ENCODE measurements at places on chromosomes 4 and X.

- DNase-seq, result no peak
Observed at GRCh38 chr4:126888968-126889367, 743.8 kb upstream of the INTU start.

GRCh38 chr4:148053298-148054003 lies 321.6 kb downstream of the ARHGAP10 start:
- DNase-seq, result peak; percentile 64

DNA sequence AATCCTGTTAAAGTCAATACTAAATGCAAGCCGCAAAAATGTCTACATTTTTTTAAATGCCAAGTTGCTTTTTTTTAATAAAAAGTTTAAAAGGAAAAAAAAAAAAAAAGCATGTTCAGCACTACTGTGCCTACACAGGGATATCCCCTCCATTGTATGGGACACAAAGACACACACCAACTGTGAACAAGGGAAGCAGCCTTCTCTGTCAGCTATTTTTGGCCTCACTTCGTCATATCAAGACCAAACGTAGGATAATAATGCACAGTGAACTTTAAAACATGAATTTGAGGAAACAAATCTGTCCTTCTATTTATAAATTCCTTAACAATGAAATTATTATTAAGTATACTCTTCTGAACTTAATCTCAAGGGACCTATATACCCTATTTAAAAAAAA lies 4.4 kb downstream of the FBXW7 start:
- no peak for DNase-seq

- DNase-seq, result no peak
Observed at GRCh38 chr4:101801958-101802357, 11.4 kb downstream of the BANK1 start.

DNA sequence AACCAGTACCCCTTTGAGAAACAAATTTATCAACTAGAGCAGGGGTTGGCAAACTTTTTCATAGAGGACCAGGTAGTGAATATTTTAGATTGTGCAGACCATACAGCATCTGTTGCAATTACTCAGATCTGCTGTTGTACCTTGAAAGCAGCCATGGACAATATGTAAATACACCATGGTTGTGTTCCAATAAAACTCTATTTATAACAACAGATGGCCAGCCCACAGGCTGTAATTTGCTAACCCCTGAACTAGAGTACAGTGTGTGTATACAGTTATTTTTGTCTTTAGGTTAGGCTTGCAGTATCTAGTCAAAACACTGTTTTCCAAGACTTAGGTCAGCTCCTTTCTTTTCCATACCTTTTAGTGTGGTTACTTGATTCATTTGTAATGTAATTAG lies 54.4 kb downstream of the PHKA1 start:
- no peak for DNase-seq

- DNase-seq, result no peak
Observed at GRCh38 chr4:138680256-138680655, 335.3 kb upstream of the NOCT start.

GRCh38 chrX:16144420-16144819 lies 21.1 kb downstream of the GRPR start:
- no peak for DNase-seq

Data from NCI-H524 treated with DMSO at 0.1 percent for 48 hours (cell line).